Fibroblast of the aortic adventitia (primary cell): ENCODE measurements at places on chromosomes 2 and 18. TPM values are rescaled to one million over a fixed set of nuclear protein-coding genes. Genes with fewer than 3 reads are reported as not detected.

The HAAO gene
- total RNA-seq: 0.90 and 5.4 TPM in 2 replicates

The ACADL gene
- total RNA-seq: 0.63 and 4.5 TPM in 2 replicates

GRCh38 chr2:191100216-191100615, 50.6 kb downstream of the STAT4 start:
- no peak for DNase-seq

GRCh38 chr2:186589612-186590349, at the start of gene ITGAV:
Gene ITGAV, plus strand, starts transcription at chr2:186590056. Its CDS starts 283 bp downstream, at chr2:186590339.
- peak; percentile 85 for DNase-seq

DNA sequence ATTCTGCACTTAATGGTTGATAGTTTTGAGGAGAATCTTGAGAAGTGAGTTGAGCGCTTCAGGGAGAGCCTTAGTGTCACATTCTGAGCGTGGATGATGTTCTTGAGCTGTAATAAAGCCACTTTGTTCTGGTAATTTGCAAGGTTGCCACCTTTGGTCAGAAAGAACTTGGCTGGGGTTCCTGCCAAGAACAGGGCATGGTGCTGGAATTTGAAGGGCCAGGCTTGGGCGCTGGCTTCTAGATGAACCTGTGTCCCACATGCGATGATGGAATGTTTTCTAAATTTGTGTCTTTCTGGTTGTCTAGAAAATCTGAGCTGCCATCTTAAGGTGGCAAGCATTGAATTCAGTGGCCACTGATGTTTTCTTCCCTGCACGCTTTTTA, 124.1 kb upstream of the EML6 start:
- DNase-seq: no peak

DNA sequence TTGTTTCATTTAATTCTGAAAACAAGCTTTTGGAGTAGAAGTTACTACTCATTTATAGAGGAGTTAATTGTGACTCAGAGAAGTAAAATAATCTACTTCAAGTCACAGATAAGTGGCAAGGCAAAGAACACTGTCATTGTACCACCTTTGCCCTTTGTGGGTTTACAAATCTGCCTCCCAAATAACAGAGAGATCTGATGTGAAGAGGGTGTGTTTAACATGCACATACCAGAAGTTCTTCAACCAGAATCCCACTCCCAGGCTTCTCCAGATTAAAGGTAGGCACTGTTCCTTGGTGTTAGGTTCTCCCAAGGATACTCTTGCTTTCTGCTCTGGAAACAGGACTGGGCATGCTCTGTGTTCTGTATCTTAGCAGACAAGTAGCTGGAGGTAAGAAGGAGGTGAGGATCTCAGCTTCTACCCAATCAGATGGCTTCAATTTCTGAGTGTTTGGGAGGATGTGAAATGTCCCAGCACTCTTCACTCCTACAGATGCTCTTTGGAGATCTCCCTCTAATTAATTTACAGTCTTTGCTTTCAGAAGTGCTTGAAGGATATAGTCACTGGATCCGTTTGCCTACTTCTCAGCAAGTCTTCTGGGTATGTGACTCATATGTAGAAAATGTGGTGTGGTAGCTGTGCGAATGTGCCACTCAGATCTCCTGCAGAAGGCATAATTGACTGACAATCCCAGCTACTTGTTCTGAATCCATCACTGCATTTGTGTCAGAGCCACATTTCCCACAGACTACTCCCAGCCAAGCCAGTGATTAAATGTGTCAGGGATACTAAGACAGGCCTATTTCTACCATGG, 111.1 kb downstream of the KLHL14 start:
- DNase-seq: no peak

DNA sequence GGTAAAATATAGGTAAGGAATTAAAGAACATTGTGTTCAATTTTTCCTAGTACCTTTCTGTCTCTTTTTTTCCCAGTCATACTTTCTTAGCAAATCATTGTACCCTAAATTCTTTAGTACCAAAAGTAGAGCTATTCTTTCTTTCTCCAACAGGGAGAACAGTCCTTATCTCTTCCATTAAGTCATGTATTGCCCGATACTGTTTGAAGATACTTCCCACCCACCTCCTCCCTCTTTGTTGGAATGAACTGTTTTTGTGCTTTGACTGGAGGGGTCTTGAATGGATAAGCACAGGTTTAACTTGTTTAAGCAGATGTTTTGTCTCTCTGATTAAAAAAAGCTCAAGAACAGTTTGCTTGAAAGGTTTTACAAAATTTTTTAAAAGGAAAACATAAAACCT, 41.3 kb downstream of the RAB10 start:
- no peak for DNase-seq

DNA sequence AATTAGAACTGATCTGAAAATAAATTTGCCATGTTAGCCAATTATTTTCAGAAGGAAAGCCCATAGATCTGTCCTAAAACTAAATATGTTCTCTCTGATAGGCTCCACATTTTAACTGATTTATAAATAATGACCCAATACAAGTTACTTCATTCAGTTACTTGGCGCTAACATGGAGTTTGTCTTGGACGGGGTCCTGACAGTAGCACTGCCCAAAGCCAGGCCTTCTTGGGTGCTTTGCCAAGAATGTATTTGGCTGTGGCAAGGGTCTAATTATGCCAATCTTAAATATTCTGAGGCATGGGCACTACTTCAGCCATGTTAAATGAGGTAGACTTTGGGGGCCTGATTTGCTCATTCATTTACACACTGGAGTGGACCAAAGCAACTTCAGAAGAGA, 135.0 kb upstream of the PKDCC start:
- DNase-seq: no peak
